ENCODE measurements at places on chromosomes 6 and 20.
A peak's percentile ranks its signal among the peaks of the same experiment; 100 is the strongest.

- no peak for DNase-seq
Measured at GRCh38 chr20:63876489-63877036, 11.5 kb downstream of the TPD52L2 start.

GRCh38 chr20:3378138-3378537 lies 29.3 kb downstream of the DNAAF9 start:
- DNase-seq: no peak

DNA sequence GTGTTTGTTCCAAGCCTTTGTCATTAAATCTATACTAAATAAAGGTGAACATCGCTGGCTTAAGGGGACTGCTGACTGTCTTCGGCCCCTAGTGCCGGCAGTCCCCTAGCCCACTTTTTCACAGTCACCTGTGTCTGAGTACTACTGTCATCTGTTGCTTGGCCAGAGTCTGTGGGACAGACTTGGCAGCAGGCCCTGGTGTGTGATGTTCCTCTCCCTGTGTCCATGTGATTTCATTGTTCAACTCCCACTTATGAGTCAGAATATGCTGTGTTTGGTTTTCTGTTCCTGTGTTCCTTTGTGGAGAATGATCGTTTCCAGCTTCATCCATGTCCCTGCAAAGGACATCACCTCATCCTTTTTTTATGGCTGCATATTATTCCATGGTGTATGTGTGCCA lies 133.4 kb downstream of the HAO1 start:
- DNase-seq: no peak

DNA sequence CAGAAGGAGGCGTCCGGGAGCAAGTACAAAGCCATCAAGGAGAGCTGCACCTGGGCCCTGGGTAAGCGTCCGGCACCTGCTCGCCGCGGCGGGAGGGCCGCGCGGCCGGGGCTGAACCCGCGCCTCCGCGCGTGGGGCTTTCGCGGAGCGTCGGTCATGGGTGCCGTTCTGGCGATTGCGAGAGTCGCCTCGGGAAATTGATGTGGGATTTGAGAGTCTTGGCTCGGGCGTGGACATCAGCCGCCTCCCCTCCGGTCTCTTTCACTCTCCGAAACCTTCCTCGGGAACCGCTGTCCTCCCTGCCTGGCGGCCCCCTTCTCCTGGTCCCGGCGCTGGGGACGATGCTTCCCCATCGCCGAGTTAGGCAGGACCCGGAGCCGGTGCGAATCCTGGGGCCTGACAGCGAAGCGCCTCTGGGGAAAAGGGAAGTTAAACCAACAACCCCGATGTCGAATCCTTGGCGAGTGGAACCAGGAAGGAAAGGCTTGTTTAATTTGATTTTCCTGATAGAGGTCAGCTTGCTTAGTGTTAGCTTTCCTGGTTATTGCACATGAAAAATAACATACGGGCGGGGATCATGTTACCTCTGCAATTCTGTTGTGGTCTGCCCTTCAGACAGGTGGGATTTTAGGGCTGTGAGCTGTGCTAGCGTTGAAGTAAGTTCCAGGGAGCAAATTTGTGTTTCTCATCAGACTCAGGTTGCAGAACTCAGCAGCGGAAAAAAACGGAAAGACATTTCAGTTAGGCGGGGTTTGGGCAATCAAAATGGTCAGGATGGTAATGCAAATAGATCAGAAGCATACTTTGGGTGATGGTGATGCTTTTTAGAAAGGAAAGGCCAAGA lies 594 bp downstream of the ARFGEF3 start:
- no peak for DNase-seq

DNA sequence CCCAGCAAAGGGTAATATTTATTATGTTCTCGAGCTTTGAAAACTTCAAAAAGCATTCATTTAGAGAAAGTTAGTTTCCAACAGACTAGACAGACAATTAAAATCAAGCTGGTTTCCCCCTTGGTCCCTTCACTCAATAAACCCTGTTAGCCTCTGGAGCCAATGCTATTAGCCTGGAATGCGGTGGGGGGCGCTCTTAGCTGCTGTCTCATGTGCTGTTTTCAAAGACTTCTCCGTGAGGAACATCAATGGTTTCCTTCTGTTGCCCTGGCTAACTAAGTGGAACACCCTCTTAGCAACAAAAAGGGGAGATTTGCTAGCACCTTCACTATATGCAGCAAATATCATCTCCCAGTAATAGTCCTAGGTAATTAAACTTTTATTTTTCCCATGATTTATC lies 86.4 kb downstream of the LY86 start:
- DNase-seq: no peak

DNA sequence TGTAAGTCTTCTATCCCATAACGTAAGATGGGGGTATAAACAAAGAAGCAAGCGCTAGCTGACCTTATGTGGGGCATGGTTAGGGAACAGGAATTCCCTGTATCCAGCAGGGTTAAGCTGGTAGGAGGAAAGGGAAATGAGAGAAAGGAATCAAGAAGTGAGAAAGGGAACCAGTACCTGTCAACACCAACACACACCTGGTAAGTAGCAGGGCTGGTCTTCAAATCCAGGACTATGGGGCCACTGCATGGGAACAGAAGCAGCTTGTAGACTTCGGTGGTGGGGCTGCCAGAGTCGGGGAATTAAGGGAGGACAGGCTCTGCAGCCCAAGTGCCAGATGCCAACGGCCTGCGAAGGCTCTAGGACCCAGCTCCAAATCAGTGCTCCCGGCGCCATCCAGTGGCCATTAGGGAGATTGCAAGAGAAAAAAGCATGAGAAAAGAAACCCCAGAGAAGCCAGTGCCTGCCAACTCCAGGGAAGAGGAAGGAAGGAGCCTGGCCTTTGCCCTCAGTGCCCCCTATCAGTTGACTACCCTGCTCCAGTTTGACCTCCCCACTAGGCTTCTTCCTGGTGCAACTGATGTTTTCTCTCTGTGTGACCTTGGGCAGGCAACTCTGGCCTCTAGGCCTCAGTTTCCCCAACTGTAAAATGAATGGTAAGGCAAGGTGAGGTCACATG lies 15.8 kb upstream of the RBPJL start:
- peak; percentile 63 for DNase-seq

DNA sequence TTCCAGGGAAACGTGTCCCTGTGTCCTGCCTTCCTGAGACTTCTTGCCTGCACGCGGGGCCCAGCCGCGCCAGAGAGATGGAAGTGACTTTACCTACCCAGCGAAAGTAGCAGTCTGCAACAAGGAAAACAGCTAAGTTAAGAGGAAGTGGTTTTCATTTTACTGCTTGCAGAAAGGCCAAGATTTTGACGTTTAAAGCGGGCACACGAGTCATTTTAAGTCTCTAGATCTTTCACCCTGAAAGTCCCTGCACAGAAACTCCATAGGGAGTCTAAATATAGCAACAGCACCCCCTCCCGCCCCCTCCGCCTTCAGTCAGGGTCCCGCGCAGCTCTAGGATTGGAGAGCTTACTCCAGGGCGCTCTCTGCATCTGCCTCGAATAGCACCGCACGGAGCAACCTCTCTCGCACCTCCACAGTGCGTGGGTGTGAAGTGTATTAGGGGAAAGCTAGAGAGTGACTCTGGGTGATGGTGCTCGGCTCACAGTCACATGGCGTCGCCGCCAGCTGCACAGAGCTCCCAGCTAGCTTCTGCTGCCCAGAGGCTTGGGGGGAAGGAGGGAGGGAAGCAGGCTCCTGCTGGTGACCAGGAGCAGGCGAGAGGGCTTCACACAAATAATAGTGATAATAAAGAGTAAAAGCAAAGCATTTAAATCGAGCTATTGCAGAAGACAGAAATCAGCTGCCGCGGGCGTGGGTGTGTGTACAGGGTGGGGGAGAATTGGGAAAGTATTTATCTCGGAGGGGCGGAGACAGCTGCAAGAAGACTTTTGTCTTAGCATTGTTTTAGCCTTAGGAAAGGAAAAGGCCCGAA lies 1.8 kb upstream of the KCNQ5 start:
- DNase-seq: peak; percentile 48

DNA sequence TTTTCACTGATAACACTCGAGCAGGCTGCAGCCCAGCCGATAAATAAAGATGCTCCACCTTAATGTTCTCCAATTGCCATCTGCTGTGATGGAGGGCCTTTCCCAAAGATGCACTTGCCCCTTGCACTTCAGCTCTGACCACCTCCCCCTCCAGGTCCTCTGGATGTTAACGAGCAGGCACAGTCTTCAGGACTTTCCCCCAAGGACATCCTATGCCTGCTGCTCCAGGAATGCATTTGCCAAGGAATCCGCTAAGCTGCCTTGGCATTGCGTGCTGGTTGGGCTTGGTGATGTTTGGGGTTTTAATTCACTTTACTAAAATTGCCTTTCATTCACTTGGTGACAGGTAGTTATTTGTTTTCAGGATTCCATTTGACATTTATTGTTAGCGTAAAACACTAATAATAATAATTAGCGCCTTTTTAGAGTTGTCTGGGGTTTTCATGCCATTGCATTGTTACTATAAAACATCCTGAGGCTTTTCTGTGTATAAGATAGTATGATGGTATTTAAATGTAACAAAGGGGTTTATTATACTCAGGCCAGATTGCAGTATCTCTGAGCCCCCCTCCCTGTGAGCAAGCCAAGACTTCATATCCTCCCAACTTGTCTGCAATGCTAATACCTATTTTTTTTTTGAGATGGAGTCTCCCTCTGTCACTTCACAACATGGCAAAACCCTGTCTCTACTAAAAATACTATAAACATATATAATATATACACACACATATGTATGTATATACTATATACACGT lies 66.7 kb upstream of the TSHZ2 start:
- no peak for DNase-seq

DNA sequence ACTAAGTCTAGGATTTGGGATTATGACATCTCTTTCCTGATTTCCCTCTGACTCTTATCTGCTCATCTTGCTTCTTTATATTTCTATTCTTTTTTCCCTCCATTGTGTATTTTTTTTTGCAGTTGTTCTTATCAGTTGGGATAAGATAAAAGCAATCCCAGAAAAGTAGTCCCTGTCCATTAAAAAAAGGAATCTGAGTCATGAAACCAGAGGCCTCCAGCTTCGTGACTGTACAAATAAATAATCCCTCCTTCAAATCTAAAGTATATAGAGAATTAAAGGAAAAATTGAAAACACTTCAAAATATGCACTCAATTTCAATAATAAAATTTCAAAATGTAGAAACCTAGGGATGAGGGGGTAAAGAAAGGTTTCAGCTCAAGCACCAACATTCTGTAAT lies 317.8 kb upstream of the NT5E start:
- no peak for DNase-seq

Data from activated CD4-positive, alpha-beta T cell treated with anti-CD3 and anti-CD28 coated beads, Interleukin-2, amount 50 U/mL, for 1 hour (primary cell).